ENCODE measurements at places on chromosomes 3 and 15.

DNA sequence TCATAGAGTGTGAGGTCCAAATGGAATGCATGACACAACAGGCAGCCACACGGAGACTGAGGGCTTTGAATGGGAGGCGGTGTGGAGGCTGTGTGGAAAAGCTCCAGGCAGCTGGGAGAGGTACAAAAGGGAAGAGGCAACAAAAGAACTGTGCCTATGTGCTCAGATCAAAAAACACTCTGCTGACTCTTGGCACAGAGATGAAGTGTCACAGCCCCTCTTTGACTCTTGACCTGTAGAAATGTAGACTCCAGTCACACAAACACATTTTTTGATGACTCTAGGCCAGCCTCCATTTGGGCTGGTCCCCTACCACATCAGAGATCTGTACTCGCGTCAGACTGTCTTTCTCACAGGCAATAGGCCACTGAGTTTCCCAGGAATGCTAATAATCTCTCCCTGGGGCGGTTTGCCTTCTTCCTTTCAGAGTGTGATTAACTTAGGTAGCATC lies 456.0 kb downstream of the TUSC7 start:
- no peak for DNase-seq

GRCh38 chr3:131535596-131535995 lies 32.8 kb upstream of the MRPL3 start:
- no peak for DNase-seq

- no peak for DNase-seq
These were observed 31.3 kb upstream of the ATP10A start for GRCh38 chr15:25894371-25894902.

- DNase-seq, result peak; percentile 93
These were observed 35.9 kb downstream of the HMCES start for GRCh38 chr3:129314386-129315222.

GRCh38 chr3:28218071-28218916 lies 23.1 kb upstream of the CMC1 start:
- DNase-seq, result no peak

DNA sequence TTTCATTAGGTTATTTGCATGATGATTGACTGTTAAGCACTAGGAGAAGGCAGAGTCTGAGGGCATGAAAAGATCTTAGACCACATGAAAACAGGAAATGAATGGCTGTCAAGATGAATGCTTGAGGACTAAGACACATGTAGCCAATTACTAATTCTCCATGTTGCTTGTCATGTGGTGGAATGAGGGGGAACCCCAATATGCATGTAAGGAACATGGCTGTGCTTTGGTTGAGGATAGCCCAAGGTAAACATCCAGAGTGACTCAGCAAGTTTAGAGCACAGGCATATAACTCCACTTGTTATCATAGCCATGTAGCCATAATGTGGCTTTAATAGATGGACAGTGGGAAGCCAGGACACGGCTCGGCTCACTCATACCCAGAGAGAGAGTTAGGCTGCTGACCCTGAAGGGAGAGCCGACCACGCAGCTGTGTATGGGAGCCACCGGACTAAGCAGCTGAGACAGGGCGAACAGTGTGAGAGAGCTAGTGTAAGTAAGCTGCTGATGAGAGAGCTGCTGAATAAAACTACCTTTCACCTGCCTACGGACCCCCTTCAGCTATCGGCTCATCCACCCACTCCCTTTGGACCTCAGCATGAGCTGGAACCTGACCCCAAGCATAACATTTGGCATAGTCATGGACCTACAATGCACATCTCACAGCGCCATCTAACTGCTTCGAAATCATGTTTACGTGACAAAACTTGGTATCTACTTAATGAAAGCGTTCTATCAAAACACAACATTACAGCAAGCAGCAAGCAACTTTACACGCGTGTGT lies 37.6 kb downstream of the ANO10 start:
- DNase-seq, result no peak

- DNase-seq, result no peak
These were observed 790.7 kb downstream of the ROBO1 start for GRCh38 chr3:78977073-78977472.

DNA sequence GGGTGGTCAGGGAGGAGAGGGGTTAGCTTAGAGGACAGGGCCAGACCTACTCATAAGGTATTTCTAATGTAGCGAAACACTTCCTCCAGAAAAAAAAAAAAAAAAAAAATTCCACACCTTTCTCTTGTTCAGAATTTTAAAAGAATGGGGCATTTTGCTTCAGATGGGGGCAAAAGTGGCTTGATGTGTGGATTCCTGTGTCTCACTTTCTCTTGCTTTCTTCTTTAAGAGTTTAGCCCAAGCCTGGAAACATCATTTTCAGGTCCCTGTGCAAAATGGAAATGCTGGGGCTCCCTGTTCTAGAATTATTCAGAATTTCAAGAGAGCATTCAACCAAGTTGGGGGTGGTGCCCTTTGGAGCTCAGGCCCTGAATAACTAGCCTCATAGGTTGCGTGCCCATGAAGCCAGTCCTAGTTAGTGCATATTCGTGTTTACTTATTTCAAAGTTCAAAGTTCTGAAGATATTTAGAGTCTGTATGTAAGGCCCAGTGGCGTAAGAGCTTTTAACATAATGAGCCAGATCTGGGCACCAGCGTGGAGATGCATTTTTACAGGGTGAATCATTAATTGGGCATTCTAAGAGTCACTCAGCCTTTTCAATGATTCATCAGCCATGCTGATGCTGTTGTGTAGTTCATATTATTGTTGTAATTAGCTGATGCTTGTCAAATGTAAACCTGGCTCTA lies 104.5 kb downstream of the RPLP1 start:
- DNase-seq, result no peak

GRCh38 chr3:60774617-60775016 lies 476.6 kb downstream of the FHIT start:
- no peak for DNase-seq

DNA sequence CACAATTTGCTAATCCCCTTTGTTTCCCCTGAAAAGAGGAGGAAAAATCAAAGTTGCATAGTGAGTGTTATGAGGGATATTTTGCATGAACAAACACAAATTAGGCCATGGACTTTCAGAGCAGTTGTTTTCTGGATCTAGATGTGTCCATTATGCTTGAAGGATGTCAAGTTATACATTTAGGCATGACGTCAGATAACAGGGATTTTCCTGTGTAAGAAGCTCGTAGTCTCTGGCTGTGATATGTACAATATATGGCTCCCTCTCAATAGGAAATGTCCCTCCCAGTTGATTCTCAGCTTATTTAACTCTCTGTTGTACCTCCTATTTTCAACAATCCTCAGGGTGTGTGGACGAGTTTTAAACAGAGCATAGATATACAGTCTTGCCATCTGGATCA lies 171.0 kb downstream of the RBMS3 start:
- DNase-seq, result no peak

GRCh38 chr15:65595960-65596359 lies 15.0 kb downstream of the INTS14 start:
- DNase-seq, result no peak

DNA sequence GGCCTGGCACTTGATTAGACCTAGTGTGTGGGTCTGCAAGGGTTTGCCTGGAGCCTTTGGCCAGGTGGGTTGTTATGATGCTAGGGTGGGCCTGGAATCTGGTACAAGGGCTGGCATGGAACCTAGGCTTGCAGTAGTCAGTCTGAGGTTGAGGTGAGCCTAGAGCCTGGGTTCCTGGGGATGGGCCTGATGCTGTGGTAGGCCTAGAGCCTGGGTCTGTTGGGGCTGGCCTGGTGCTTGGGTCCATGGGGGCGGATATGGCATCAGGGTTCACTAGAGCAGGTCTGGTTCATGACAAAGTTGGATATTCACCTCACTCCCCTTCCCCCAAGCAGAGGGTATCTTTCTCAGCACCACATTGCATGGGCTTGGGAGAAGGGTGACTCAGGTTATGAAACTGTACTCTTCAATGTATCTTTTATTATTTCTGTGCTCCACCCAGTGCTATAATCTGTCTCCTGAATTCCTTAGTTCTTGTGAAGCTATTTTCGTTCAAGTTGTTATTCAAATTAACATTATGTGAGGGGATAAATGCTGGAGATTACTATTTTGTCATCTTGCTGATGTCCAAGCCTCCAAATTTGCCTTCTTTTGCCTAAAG lies 274.4 kb downstream of the NFKBIZ start:
- DNase-seq, result no peak

GRCh38 chr3:50572158-50572557 lies 2.8 kb downstream of the HEMK1 start:
- no peak for DNase-seq

DNA sequence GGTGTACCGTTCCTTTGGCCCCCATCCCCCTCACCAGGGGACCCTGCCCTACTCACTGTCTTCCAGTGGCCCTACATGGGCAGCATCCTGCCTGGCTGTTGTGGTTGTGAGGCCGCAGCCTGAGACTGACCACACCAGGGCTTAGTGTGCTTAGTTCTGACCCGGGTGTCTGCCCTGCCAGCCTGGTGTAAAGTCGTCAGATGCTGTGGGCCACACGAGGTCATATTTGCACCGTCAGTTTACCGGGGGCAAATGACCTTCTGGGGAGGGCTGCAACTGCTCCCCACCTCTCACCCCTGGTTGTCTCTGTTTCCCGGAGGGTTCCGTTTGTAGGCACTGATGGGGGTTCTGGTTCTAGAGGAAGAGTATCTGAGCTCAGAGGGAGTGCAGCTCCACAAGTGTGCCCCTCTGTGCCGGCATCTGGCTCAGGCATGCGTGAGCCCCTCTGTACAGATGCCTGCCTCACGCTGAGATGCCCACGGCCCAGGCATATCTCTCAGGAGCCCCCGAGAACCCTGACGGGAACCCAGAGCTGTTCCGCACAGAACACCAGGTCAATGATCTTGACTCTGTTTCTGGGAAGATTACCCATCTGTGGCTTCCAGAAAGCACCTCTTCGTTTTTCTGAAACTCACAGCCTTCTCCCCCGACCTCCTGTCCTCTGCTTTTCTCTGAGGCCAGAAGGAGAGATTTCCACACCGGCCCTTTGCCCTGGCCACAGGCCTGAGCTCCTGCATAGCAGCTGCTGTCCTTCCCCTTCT lies 19.2 kb downstream of the KLF13 start:
- DNase-seq, result no peak

GRCh38 chr15:77420610-77421369 lies at the start of gene HMG20A:
Gene HMG20A, plus strand, starts transcription at chr15:77420888. Its CDS starts 37,520 bp downstream, at chr15:77458408.
- peak; percentile 60 for DNase-seq

- no peak for DNase-seq
These were observed 2.2 kb downstream of the EIF4A2 start for GRCh38 chr3:186785495-186786018.

GRCh38 chr3:165800970-165801369 lies 36.3 kb downstream of the BCHE start:
- DNase-seq, result no peak

DNA sequence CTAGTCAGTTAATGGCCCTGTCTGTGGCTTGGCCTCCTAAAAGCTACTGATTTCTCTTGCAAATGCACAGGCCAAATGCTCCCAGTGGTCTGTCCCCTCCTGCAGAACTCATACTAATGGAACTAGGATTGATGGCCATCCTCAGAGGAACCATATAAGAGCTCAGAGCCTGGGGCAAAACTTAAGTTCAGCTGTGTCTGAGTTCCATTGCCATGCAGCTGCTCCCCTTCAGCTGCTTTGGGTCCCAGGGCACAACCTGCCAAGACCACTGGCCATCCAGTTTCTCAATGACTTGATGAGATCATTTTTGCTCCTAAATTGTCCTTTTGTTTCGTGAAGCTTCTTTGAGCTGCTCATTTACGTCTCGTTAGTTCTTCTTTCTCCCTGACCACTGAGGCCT lies 529.5 kb upstream of the TBL1XR1 start:
- DNase-seq, result no peak

- DNase-seq, result no peak
These were observed 53.3 kb upstream of the MELTF start for GRCh38 chr3:197082871-197083270.

- no peak for DNase-seq
These were observed 123.2 kb downstream of the GOLIM4 start for GRCh38 chr3:167972502-167972901.

- DNase-seq, result peak; percentile 30
These were observed 599.0 kb downstream of the MAGI1 start for GRCh38 chr3:65439641-65440284.

GRCh38 chr3:33629219-33629618 lies 88.8 kb downstream of the CLASP2 start:
- DNase-seq, result no peak

- no peak for DNase-seq
These were observed 44.6 kb downstream of the RASGRP1 start for GRCh38 chr15:38520035-38520434.

Measured in NCI-H1930 (cell line).